ENCODE measurements at places on chromosomes 2 and 18.

DNA sequence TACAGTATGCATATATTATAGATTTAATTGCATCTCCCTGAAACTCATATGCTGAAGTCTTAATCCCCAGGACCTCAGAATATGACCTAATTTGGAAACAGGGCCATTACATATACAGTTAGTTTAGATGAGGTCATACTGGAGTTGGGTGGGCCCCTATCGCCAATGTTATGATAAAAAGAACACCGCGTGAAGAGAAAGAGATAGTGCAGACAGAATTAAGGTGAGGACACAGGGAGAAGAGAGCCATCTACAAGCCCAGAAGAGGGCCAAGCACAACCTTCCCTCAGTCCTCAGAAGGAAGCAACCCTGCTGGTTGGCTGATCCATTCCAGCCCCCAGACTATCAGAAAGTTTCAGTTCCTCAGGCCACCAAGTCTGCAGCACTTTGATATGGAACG, 311.9 kb upstream of the RAB6C start:
- DNase-seq: no peak

DNA sequence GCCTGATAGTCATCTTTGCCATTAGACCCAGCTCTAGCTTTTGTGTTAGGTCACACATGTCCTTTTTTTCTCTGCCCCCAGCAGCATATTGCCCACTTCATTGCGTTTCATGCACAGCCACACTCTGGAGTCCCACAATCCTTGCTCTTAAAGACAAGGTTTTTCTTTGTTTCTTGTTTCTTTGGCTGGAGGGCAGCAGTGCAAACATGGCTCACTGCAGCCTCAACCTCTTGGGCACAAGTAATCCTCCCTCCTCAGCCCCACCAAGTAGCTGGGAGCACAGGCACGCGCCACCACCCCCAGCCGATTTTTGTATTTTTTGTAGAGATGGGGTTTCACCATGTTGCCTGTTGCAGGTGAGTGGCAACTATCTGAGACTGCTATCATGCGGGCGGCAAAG, 16.9 kb upstream of the PAPOLG start:
- no peak for DNase-seq

GRCh38 chr2:29281086-29281915, 166.1 kb downstream of the CLIP4 start:
- DNase-seq: no peak

DNA sequence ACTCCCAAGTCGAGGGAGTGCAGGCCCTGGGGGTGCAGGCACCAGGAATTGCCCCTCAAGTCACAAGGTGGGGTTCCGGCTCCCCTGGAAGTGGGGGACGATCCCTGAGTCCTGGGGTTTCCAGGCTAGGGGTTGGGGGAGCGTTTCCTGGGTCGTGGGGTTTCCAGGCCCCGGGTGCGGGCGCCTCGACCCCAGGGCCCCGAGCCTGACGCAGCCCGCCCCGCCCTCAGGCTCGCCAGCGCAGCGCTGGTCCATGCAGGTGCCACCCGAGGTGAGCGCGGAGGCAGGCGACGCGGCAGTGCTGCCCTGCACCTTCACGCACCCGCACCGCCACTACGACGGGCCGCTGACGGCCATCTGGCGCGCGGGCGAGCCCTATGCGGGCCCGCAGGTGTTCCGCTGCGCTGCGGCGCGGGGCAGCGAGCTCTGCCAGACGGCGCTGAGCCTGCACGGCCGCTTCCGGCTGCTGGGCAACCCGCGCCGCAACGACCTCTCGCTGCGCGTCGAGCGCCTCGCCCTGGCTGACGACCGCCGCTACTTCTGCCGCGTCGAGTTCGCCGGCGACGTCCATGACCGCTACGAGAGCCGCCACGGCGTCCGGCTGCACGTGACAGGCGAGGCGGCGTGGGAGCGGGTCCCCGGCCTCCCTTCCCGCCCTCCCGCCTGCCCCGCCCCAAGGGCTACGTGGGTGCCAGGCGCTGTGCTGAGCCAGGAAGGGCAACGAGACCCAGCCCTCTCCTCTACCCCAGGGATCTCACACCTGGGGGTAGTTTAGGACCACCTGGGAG, 12.0 kb downstream of the SIGLEC15 start:
- DNase-seq: no peak

DNA sequence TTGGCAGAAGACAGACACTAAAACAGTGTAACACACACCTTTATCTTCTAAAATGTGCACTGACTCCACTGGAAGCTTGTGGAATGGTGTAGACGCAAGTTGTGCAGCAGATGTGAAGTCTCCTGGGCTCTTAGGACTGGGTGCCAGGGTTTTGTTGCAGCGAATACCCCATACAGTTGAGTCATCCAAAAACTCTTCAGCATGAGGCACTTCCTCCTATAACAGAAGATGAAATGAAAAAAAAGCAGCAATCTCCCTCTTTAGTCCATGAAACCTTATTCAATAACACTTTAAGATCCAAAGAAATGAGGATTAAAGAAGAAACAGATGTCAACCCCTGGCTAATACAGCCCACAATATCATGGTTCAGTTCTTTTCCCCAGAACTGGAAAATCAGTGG, 22.2 kb downstream of the BUB1 start:
- DNase-seq: no peak

GRCh38 chr2:27191070-27191829, 20.6 kb upstream of the ATRAID start:
- peak; percentile 41 for DNase-seq

DNA sequence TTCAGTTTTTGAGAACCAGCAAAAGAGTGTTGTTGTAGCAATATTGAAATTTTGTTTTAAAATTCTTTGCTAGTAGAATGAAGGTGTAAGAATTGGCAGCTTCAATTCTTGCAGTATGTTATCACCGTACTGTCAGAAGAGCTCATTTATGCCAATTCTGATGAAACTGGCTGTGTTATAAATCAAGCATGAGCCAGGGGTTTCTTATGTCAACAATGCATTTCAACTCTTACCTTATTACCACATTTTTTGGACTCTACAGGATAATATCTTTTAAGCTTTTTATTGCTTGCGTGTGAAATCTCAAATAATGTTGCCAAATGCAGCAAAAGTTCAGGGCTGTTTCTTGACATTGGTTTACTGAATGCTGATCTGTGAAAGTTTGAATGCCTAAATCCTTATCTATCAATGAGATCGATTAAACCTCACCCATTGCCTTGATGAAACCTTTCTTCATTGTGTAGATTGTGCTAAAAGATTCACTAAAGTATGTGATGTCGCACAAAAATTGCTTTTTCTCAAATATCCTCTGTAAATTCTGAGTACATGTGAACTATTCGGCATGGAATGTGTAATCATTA, 1389.3 kb upstream of the ZEB2 start:
- no peak for DNase-seq

- DNase-seq: no peak
Measured at GRCh38 chr18:75076286-75076685, 132.7 kb downstream of the PTGR3 start.

DNA sequence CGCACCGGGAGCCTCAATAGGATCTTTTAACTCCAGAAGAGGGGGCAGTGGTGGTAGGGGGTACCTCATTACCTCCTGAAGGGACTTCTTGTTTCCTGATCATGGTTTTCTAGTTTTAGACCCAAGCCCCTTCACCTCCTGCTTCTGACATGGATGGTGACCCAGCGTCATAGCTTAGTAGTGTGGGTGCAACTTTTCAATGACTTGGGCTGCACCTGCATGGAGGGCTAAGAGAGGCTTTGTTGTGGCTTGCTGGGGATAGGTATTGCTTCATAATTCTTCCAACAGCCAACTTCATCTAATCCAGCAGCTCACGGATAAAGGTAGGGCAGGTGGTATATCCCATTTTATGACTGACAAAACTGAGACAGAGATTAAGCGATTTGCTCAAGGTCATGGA, 3.0 kb downstream of the SLC1A4 start:
- no peak for DNase-seq
